ENCODE measurements at places on chromosomes 2 and 18.

DNA sequence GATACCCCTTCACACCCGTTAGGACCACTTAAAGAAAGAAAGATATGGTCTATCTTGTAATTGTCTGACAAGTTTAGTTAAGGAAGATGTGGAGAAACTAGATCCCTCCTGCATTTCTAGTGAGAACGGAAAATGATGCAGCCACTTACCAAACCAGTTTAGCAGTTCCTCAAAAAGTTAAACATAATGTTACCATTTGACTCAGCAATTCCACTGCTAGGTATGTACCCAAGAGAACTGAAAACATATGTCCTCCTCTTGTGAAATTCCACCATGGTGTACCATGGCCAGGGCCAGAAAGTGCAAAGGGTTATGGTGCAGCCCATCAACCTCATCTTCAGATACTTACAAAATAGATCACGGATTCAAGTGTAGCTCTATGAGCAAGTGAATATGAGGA lies 79.0 kb upstream of the ID2 start:
- DNase-seq: no peak

- DNase-seq: no peak
Observed at GRCh38 chr2:60371219-60371618, 182.2 kb downstream of the BCL11A start.

DNA sequence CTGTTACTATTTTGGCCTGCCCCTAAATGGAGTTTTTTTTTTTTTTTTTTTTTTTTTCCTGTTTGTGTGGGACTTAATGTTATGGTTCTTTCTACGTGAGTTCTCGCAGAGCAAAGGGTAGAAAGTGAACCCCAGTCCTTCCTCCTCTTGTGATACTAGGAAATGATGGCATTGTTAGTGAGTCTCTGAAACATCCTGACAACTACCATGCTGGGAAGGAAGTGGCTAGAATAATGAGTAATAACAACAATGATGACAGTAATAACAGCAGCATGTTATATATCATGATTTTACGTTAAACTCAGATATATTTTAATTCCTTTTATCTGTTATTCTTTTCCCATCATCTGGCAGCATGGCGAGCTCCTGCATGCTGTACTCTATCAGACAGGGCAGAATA lies 216.2 kb upstream of the LINC00305 start:
- no peak for DNase-seq

DNA sequence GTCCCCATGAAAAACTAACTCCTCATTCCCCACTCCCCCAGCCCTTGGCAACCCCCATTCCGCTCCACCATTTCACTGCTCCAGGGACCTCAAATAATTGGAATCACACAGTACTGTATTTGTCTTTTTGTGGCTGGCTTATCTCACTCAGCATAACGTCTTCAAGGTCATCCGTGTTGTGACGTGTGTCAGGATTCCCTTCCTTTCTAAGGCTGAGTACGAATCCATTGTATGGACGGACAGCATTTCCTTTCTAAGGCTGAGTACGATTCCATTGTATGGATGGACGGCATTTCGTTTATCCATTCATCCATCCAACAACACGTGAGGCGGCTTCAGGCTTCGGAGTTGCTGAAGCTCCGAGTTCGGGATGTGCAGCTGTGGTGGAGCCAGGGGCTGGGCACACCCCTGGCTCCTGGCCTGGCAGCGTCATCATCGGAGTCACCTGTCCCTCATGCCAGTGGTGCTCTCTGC lies 1.2 kb upstream of the ASB1 start:
- no peak for DNase-seq

Data from CD8-positive, alpha-beta memory T cell (primary cell).